ENCODE measurements at places on chromosomes 12 and 14.

DNA sequence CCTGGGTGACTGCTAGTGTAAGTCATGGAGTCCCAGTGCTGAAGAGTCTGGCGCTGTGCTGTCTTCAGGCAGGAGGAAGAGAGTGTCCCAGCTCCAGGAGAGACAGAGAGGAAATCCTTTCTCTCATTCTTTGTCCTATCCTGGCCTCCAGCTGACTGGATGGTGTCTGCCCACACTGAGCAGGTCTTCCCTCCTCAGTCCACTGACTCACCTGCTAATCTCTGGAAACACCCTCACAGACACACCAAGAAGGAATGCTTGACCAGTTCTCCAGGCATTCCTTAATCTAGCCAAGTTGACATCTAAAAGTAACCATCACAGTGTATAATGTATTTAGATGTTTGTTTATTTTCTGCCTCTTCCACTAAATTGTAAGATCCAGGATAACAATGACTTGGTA, 53.9 kb downstream of the EMP1 start:
- peak; percentile 88 for DNase-seq

GRCh38 chr12:11171969-11172675, 1.1 kb downstream of the SMIM10L1 start:
- DNase-seq: peak; percentile 33

GRCh38 chr12:94112121-94112520, 36.3 kb upstream of the PLXNC1 start:
- DNase-seq: no peak

DNA sequence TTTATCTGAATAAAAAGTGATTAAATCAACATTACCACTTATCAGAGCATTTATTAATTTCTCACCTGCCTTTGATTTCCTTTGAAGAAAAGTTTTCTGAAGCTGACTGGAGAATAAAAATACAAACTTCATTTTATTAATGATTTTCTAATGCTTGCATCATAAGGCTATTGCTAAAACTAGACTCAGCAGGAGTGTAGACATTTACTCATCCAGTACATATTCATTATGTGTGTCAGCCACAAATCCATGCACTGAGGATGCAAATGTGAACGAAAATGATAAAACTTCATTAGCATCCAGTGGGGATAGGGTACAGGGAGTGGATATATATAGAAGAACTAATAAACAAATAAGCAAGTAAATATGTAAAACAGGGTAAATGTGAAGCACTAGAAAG, 74.6 kb downstream of the SLCO1B3 start:
- no peak for DNase-seq

DNA sequence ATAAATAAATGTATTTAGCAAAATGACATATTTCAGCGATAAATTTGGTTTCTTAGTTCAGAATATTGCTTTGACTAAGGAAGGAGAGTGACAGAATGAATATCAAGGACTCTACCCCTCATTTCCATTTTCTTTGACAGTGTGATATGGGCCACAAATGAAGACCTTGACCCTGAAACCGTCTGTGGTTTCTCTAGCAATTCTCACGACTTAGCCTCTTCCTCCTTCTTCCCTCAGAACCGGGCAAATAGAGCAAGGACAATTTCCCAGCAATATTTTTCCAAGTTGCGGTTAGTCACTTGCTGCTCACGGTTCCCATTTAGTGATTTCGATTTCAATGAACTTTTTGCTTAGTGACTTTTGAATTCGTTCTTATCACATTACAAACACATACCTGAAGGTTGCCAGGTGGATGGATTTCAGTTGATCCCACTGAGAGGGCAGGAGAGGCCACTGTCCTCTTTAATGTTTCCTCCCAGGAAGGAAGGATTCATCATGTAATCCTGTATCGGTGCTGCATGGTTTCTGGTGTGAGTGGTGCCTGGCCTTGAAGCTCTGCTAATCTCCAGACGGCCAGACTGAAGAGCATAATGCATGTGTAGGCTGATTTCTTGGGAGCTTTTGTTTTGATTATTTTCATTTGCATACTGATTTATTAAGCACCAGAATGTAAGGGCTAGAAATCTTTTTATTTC, 77.6 kb downstream of the CHST11 start:
- peak; percentile 69 for DNase-seq

- no peak for DNase-seq
These were observed 1.9 kb downstream of the TMEM253 start for GRCh38 chr14:21102521-21103410.

GRCh38 chr12:56223571-56224101, 506 bp upstream of the NABP2 start:
- no peak for DNase-seq

GRCh38 chr14:102893452-102893851, 29.0 kb upstream of the AMN start:
- peak; percentile 96 for DNase-seq

DNA sequence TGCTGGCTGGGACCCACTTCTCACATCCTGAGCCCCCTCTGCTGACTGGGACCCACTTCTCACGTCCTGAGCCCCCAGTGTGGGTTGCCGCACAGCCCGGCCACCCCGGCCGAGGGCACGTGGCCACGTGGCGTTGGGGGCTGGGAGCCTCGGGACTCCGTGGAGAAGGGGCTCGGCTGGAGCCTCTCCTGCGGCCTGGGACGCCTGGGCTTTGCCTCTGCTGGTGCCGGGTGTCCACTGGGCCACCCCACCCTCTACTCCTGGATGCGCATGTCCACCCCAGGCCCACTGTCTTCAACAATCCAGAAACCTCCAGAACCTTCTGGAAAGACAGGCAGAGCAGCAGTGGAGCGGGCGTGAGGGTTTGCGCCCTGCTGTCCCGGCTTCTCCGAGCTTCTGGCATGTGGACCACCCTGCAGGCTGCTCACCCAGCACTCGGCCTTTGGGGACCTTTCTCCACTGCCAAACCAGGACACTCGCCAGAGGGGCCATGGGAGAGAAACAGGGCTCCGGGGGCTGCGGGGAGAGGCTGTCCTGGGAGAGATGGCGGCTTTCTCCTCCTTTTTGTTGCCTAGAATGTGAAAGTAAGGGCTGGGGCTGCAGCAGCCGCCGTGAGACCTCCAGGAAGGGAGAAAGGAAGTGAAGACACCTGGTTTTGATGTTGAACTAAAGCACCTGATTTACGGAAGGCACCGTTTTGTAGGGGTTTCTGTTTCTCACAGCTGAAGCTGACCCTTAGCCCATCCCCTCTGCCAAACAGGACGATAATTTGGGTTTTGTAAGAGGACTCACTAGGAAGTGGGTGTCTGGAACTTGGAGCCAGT, 30.0 kb downstream of the NOC4L start:
- no peak for DNase-seq

DNA sequence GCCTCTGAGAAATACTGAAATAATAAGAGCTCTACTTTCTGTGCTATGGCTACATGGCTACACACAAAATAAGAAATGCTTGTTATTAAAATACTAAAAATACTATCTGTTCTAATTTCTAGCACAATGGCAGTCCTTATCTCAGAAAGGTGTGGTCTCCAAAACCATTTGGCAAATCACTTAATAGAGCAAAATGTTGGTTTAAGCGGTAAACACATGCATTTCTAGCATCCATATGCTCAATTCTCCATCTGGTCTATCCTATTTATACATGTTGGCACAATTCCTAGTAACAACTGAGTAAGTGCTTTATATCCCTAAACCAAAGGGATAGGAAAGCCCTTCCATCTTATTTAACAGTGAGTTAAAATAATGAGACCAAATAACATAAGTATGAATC, 107.0 kb downstream of the PAPLN start:
- DNase-seq: no peak

DNA sequence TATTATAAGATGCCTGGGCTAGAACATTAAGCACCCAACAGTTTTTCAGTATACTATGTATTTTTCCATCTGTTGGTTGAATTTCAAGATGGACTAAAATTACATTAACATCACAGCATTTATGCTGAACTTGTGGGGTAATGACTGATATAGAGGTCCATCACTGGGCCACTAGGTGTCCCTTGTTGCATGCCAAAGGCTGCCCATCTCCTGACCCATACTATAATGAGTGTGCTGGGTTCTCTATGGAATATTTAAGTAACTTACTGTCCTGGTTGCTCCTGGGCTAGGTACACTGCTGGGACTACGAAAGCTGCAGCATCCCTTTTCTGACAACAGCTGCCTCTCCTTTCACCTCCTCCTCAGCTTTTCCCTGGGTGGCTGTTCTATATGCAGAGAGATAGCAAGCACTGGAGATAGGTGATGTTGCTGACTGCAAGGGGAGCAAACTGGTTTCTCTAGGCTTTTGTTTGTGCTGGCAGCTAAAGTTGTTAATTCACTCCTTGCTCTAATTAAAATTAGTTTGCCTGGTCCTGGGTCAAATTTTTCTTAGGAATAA, 138.6 kb upstream of the TRHDE start:
- no peak for DNase-seq

DNA sequence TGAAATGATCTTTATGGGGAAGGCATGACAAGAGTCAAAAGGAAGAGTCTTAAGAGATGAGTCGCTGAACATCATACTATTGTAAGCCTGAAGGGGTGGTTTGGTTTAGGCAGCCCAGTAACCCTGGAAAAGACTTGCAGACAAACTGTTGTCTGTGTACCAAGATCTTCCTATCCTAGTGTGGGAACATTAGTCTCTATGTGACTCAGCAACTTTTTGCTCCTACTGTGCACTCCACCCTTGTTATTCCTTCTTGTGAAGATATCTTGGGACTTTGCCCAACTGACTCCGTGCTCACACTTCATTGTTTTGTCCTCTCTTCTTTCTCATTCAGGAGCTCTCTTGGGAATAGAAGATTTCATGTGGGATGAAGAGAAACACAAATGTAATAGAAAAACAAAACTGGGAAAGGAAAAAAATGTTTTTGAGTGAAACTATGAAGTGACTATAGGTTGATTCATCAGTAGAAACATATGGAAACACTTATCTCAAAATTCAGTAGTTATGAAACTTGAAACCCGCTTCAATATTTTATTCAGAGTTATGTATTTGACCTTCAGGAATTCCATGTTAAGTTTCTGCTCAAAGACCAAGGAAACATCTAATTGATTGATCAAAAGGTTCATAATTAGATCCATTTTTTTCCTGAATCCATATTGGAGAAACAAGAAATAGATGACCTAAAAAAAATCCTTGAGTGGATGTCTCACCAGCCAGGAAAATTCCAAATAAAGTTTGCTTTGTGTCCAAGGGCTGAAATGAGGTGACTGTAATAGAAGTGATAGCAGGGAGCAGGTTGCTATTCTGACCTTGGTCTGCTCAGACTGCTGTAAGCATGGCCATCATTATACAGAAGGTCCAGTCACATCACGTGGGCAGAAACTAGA, 67.2 kb downstream of the BTG1 start:
- DNase-seq: peak; percentile 89

DNA sequence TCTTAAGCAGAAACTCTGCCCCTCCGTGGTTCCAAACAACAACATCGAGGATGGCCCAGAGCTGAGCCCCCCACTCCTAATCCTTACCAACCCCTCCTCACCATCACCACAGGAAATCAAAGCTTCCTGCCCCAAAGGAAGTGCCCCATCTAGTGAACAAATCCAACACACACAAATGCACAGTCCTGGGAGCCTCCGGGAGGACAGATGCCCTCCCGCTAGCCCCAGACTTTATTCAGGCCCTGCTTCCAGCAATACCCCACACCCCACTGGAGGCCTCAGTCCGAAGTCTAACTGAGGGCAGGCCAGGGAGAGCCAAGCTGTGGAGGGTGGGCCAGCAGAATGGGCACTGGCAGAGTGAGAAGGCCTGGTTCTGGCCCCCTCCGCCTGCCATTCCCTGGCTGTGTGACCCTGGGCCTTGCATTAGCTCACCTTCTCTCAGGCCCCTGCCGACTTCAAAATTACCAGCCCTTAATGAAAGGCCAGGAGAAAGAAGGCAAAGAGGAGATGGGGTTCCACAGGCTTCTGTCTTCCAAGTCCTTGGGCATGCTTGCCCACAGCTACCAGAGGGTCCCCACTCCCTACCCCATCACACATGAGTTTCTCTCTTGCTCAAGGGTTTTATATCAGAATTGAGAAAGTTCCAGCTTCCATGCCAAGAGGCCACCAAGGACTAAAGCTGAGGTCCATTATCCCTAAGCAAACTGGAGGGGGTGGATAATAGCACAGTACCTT, 2.3 kb downstream of the HDAC7 start:
- no peak for DNase-seq

- DNase-seq: no peak
These were observed 66.1 kb downstream of the CHGA start for GRCh38 chr14:92988786-92989755.

DNA sequence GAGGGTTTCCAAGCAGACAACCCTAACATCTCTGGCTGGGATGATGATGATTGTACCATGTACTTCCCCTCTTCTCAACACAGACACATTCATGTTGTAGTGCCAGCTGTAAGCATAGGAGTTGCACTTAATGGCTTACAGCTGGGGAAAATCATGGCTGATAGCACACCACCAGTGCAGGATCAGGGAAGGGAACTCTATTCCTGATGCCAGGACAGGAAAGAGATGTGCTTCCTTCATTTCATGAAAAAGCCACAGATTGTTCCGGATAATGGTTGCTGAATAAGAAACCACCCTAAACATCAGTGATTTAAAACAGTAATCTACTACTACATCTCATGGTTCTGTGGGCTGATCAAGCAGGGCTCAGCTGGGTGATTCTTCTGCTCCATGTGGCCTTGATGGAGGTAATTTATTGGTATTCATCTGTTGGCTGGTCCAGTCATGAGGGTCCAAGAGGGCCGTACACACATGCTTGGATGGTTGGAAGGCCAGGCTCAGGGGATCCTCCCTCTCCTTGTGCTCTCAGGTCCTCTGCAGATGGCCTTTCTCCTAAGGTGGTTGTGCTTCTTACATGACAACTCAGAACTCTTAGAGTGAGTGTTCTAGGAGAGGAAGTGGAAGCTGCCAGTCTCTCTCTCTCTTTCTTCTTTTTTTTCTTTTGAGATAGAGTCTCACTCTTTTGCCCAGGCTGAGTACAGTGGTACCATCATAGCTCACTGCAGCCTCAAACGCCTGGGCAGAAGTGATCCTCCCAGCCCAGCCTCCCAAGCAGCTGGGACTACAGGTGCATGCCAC, 16.5 kb downstream of the TRAF3 start:
- DNase-seq: no peak

GRCh38 chr12:16726879-16727278, 120.9 kb upstream of the LMO3 start:
- no peak for DNase-seq

DNA sequence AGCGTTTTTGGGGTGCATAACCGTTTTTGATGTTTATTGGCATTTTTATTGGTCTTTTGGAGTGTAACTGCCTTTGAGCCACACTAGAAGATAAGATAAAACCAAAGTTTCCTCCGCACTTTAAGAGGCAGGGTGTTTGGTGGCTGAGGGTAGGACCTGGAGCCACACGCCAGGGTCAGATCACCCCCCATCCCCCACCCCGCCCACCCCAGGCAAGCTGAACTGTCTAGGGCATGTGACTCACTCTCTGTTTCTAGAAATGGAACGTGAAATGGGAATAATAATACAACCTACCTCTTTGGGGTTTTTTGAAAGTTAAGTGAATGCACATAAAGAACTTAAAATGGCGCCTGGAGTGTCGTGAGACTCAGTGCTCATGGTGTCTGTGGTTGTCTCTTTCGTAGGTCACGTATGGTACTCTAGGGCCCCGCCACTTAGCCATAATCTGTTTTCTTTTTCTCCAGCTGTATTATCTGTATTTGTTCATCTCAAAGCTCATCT, 56.0 kb downstream of the PPP2R5C start:
- DNase-seq: no peak

GRCh38 chr12:89645434-89645833, 63.2 kb downstream of the ATP2B1 start:
- no peak for DNase-seq
